Colonic mucosa (tissue), 4 donors: ENCODE measurements at places on chromosomes 4 and X.

- DNase-seq, result no peak
These were observed 90.3 kb downstream of the JAKMIP1 start for GRCh38 chr4:6109842-6110560.

- DNase-seq, result no peak
These were observed 36.8 kb upstream of the VBP1 start for GRCh38 chrX:155179346-155179997.

GRCh38 chr4:15427161-15427560 is 672 bp upstream of the C1QTNF7 start:
- DNase-seq, result no peak

- no peak for DNase-seq
These were observed 83.8 kb downstream of the VCX3B start for GRCh38 chrX:8548446-8548845.

DNA sequence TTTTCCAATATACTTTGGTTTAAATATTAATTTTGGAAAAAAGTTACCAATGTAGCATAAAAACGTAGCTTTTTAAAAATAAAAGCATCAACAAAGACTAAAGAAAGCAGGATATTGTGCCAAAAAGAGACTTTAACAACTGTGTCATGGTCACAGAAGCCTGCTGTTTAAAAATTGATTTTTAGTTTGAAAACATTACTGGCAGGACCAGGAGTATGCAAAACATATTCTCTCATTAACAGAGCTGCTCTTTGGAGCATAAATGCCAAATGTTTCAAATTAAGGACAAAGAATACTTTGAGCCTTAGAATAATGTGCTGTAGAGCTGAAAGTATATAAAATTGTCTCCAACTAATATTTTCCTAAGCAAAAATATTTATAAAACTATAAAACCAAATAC is 279.0 kb downstream of the ARAP2 start:
- no peak for DNase-seq
